ENCODE measurements at places on chromosomes 1 and 21.

DNA sequence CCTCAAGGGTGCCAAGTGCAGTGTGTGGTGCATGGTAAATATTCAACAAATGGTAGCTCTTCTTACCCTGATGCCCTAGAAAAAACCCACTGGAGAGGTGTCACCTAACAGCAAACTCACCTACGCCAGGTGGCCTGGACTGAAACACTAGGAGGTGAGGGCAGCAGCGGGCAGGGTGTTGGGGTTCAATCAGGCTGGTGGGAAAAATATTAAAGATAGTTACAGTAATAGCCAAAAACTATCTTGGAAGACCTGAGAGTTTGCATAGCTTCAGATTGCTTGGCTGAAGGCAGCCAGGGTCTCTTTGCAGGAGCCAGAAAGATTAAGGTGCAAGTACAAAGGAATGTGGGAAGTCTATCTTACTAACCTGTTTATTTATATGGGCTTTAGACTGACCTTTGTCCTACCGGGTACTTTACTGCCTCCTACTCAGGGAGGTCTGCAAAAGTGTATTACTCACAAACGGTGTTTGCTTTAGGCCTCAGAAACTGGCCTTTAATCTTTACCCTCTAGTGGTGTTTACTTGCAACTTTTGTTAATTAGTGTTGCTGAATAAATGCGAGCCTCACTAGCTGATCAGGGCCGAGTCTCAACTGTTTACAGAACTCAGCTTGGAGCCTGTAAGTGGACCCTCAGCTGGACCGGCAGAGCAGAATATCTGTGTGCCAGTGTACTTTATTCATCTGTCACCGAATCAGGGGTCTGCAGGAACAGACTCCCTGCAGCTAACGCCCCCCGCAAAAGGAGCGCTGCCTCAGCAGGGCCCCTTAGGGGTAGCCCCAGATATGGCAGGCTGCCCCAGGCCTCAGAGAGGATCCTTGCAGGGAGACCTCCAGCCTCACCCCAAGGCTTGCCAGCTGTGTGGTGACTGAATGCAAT lies 63.9 kb downstream of the SYF2 start:
- DNase-seq: no peak

DNA sequence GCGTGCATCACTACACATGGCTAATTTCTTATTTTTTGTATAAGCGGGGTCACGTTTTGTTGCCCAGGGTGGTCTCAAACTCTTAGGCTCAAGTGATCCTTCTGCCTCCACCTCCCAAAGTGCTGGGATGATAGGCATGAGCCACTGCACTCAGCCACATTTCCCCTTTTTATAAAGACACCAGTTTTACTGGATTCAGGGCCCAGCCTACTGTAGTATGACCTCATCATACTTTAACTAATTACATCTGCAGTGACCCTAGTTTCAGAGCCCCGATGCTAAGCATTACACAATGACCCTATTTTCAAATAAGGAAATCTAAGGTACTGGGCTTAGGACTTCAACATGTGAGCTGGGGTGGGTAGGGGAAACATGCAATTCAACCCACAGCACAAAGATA lies 31.8 kb upstream of the ENAH start:
- no peak for DNase-seq

GRCh38 chr1:71834601-71835441 lies 447.5 kb downstream of the NEGR1 start:
- DNase-seq: no peak

DNA sequence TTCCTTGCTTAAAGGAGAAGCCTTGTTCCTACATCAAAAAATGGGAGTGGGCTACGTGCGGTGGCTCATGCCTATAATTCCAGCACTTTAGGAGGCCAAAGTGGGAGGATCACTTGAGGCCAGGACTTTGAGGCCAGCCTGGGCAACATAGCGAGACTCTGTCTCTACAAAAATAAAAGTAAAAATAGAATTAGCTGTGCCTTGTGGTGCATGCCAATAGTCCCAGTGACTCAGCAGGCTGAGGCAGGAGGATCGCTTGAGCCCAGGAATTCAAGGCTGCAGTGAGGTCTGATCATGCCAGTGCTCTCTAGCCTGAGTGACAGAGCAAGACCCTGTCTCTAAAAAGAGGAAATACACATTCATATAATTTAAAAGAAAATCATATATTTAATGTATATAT lies 127.1 kb downstream of the C1orf21 start:
- DNase-seq: no peak

DNA sequence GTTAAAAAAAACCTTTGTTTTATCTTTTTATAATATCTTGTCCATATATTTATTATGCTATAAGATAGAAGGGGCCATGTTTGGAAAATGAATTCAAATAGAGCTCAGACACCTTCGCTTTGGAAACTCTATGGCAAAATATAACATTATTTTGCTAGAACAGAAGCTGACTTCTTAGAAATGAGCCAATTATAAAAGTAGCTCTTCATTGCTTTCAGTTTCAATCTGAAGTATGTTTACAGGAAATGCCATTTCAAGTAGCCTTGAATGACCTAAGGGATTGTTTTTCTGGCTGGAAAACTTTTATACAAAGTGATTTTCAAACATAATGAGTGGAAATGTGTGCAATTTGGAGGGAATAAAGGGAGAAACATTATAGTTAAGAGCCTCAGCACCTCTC lies 37.8 kb upstream of the GBP5 start:
- DNase-seq: peak; percentile 17

DNA sequence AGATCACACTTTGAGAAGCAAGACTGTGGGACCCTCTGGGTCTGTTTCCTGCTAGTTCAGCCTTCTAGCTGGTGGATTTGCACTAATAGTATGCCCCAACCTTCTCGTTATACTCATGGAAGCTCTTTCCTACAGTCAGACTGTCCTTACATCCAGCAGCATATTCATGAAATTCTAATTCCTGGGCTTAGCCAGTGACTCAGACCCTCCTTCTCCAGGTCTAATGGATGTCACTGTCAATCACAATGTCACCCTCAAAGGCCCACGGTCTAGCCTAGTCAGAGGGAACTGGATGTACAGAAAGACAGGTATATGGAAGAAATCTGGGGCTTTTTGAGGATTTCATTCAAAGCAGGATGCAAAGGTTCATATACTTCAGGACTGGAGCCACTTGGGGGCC lies 72.4 kb downstream of the KCNJ15 start:
- DNase-seq: no peak

DNA sequence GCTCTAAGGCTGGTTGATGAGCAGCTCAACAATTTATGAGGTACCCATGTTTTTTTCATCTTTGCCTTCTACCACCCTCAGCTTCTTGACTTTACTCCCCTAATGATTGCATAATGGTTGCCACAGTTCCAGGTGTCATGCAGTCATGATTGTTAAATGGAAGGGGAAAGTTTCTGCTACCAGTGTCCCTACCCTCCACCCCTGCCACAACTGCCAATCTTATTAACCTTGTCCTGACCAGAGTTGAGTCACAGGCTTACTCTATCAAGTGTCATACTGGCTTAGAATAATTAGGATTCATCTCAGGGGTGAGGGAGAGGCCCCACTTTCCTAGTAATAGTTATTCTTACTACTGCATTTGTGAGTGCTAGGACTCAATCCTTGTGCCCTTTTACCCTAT lies 7.9 kb upstream of the FUBP1 start:
- no peak for DNase-seq

- DNase-seq: no peak
Observed at GRCh38 chr1:226986496-226987178, 46.5 kb downstream of the COQ8A start.

GRCh38 chr1:148315071-148315811 lies 163.2 kb upstream of the NBPF11 start:
- DNase-seq: no peak

- no peak for DNase-seq
Observed at GRCh38 chr21:28110074-28110473, 882.6 kb downstream of the LTN1 start.

- DNase-seq: no peak
Observed at GRCh38 chr1:159141584-159142390, 29.6 kb upstream of the CADM3 start.

DNA sequence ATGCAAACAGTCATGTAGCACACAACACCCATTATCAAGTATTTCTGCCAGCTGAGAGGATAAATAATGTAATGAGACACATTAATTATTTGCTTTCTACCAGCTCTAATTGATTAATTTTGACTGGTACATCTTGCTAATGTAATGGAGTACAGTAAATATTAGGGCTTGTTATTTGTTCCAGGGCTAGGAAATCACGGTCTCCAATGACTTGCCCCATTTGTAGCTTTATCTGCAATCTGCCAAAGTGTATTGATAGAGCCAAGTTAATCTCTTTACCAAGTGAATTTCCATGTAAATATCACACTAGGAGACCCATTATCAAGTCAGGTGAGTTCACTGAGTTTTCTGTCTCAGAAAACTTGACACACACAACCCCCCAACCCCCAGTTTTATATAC lies 55.1 kb downstream of the RGS13 start:
- no peak for DNase-seq

DNA sequence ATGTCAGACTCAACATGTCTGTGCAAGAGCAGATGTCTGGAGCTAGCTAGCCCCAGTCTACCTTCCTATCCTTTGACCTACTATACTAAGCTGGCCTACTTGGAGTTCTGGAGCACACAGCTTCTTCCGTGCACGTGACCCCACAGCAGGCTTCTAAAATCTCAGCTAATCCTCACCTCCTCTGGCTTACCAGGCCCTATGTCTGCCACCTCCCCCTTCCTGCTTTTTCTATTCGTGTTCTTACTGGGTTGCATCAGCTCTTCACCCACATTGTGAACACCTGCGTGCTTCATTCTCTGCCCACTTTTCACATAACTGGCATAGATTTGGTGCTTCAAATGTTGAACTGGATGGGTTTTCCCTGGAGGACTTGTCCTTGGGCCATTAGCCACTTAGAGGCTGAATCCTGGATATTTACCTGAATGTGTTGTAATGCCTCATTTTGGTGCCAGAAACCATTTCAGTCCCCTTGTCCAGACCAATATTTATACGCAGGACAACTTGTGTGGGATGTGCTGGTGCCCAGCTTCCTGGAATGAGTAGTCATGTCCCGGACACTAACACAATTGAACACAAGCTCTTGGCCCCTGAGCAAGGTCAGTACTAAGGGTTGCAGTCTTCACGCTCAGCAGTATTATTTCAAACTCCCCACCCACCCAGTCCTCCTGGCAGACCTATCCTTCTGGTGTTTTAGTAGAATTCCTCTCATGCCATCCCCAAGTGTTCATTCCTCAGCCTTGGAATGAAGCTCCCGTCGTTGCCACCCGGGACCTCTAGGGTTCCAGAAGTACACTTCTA lies 24.0 kb downstream of the TENT5C start:
- DNase-seq: no peak

DNA sequence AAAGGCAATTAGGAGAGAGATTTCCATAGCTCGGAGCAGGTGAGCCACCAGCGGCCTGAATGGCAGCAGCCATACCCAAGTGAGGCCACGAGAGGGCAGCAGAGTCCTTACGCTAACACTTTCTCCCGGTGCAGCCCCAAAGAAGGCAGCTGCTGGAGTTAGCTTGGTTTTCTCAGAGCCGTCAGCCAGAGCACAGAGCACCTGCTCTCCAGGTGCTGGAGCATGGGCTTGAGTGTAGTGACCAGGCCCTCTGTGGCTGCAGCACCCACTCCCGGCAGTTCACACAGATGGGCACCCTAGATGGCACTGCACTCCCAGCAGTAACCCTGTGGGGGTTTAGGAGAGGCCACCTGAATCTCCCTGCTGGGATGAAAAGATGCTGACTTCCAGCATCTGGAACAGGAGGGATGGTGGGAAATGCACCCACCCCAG lies 45.8 kb downstream of the TMCC2 start:
- peak; percentile 83 for DNase-seq

GRCh38 chr1:236920286-236920894 lies 83.9 kb downstream of the MT1HL1 start:
- DNase-seq: no peak

DNA sequence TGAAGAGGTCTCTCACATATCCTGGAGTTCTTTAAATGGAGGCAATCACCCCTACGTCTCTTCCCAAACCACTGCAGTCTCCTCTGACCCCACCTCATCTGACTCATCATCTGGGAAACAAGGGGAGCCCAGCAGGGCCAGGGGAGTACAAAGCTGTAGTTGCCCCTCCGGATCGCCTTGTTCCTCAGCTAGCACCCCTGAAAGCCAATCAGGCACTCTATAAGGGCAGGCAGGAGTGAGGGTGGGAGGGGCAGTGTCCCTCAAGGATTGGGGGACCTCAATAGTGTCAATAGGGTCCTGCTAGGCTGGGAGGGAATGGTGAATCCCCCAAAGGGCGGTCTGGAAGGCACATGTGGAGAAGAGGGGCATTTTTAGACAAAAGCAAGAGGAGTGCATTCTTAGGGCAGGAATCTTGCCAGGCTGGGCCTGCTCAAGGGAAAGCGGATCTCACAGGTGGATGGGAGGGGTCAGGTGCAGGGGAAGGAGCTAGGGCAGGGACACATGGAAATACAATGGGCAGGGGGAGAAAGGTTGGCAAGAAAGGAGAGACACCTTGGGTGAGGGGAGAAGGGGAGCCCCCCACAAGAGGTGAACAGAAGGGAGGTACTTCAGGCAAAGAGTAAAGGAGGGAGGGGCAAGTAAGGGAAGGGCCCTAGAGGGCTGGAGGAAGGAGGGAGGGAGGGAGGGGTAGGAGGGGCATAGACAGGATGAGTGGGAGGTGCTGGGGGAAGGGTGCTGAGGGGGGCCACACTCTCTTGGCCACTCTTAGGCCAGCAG lies 5.8 kb downstream of the SHISA4 start:
- DNase-seq: no peak

DNA sequence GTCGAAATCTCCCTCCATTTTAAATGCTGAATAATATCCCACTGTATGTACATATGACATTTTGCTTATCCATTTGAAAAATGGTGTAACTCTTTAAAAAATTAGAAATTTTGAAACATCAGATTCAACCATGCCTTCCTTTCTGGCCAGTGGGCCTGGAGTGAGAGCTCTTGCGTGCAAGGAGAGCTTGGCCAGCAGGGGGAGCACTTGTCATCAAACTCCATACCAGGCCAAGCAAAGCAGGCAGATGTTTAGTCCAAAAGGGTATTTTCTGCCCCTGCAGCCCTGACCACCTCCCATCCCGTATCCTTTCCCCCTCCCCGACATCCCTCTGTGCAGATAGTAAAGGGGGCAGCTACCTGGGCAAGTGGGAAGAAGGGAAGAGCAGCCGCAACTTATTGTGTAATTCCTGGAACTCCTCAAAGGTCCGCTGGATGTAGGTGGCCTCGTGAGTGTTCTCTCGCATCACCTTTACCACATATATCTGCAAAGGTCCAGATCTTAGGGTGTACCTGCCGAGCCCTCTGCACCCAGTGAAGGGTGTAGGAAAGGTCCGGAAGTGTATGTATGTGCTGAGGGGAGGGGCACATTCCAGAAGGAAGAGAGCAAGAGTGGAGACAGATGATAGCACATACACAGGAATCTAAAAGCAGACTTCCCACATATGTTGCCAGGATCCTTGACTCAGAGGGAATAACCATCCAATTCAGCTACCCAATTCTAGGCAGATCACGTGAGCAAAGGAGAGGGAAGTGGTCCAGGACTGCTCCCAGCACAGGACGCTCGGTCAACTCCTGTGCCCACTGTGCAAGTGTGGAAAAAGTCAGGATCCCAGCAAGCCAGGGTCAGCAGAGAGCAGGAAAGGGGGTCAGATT lies 19.9 kb upstream of the PPP1R15B start:
- DNase-seq: peak; percentile 69

GRCh38 chr1:960363-961131 lies at the start of gene KLHL17:
TSS of gene KLHL17 (plus strand) at chr1:960584. CDS start at chr1:960694, 110 bp downstream.
- peak; percentile 78 for DNase-seq

GRCh38 chr21:33030633-33031032 lies 4.9 kb downstream of the OLIG2 start:
- DNase-seq: no peak

- no peak for DNase-seq
Observed at GRCh38 chr1:81305997-81306452, 494.7 kb upstream of the ADGRL2 start.

Measured in CD4-positive, alpha-beta memory T cell (primary cell).